ENCODE measurements at places on chromosomes 12 and 14.

DNA sequence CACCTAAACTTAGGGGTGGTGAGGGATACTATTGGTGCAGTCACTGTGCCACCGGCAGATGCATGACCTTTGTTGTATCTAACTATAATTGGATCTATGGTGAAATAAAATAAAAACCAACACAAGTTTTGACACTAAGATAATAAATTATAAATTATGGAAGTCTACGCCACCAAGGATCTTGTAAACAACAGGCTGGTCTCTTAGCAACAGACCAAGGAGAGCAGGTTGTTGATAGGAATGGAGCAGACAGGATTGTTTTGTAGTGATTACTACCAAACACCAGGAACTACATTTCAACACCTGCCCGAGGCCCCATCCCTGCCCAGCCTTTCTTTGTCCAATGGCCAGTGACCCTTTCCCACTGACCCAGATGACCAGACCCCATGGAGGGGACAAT is 1178.0 kb downstream of the VRK1 start:
- no peak for DNase-seq

GRCh38 chr12:132139912-132140311 is 4.2 kb downstream of the DDX51 start:
- DNase-seq, result peak; percentile 62

DNA sequence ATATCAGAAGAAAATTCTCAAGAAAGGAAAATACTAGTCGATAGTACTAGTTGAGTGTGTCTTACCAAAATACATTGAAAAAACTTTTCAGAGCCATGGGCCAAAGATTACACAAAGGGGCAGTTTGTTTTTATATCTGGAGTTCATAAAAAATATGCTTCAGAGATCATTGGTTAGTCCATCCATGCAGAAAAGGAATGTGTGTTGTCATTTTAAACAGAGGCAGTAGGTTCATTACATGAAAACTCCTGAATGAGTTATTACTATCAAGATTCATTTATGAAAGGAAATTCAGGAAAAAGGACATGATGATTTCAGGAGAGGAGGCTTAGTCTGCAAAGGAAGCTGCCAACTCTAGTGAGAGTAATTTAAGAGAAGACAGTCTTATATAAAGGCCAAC is 354.8 kb downstream of the AEBP2 start:
- DNase-seq, result no peak

GRCh38 chr12:9169979-9170634 is 38.1 kb downstream of the PZP start:
- DNase-seq, result no peak

GRCh38 chr12:49212572-49212971 is 23.7 kb upstream of the TUBA1A start:
- DNase-seq, result no peak

- no peak for DNase-seq
Observed at GRCh38 chr14:97523936-97524335, 726.8 kb downstream of the VRK1 start.

- DNase-seq, result peak; percentile 73
Observed at GRCh38 chr14:24013654-24014514, 25.2 kb downstream of the DHRS4L2 start.

DNA sequence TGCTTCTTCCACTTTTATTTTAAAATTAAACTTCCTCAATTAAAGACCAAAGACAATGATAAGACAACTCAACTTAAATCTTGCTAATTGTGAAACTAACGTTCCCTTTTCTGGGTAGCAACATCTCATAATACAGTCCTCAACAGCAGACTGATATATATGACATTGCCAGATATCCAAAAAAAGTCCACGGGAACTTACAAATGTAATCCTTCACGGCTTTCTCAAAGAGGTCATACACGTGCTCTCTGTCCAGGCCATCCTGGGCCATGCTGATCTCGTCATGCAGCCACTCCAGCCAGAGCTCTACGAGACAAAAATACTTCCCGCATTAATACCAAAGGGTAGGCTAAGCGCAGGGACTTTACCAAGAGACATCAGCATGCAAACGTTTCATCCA is 13.3 kb downstream of the SART3 start:
- DNase-seq, result no peak

DNA sequence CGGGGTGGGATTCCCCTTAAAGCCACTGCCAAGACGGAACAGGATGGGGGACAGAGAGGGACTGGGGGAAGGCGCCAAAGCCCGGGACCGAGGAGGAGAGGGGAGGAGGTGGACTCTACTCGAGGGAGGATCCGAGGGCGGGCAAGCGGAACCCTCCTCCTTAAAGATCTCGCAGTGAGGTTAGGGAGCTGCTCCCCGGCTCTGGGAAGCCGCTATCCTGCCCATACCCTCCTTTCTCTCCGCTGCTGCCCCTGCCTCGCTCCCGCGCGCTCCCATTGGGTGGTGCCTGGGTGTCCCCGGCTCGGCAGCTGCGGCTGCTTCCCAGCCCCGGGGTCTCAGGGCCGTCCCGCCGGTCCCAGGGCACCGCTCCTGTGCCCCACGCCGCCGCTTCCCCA is 16.4 kb downstream of the KRT18 start:
- no peak for DNase-seq

DNA sequence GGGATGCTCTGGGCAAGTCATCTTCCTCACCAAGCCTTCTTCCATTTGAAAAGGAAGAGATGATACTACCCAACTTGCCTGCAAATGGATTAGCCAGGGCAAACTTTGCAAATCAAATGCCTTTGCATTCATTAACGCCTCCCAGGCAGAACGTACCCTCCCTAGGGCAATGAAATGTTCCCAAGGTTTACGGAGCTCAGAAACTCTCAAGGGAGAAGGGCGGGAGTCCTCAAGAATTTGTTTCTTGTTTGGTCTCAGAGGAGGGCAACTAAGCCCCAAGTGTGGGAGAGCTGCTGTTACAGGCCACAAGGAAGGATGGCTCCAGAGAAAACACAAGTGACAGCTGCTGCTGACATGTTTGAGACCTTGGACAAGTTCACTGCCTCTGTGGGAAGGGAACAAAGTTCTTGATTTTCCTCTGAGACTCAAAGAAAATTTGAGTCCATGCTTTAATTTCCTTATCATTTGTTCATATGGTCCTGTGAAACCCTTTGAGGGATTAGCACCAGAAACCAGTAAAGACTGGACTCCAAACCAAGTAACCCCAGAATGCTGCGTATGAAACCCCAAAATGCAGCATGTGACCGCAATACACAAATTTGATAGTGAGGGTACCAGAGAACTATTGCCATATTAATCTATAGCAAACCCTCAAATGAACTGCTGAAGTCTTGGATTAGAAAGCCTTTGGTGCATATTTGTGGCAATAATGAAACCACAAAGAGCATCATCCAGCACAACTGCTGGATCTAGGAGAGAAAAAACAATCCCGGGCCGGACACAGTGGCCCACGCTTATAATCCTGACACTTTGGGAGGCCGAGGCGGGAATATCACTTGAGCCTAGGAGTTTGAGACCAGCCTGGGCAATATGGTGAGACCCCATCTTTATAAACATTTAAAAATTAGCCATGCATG is 22.9 kb downstream of the SPTB start:
- no peak for DNase-seq

DNA sequence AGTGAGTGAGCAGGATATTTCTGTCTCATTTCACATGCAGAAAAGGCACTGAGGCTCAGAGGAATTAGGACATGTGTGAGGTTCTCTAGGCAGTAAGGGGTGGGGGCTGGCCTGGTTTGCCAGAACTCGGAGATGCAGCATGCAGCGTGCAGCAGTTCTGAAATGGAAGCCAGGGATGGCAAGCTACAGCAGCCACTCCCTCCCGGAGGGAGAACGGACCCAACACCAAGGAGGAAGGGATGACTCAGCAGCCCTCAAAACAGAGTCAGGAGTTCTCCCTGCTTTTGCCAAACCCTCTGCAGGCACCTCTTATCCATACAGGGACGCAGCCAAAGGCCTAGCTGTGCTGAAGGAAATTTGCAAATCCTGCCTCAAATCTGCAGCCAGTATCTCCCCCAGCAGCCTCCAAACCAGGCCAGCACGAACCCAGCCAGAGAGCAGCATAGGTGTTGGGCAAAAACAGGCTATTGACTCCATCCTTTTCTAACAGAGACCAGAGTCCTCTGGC is 10.3 kb upstream of the SERPINA3 start:
- DNase-seq, result no peak

DNA sequence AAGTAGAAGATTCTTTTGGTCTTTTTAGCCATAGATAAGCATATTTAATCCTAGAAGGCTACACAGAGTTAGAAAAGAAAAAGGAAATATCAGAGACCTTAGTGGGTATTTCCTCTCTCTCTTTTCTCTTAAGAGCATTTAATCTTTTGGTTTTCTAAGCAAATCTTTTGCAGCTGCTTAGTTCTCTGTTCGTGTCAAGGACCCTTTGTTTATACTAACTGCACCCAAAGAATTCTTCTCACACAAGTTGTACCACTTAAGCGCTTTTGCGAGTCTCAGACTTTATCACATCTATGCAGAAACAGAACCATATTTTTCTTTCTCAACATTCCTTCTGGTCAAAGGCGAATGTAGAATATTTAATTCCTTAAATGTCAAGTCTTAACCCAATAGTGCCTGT is 17.9 kb upstream of the NID2 start:
- DNase-seq, result no peak

GRCh38 chr12:61524851-61525250 is 735.4 kb upstream of the USP15 start:
- DNase-seq, result no peak

- DNase-seq, result no peak
Observed at GRCh38 chr14:63981569-63981968, 128.8 kb downstream of the SYNE2 start.

GRCh38 chr12:96585977-96586376 is 96.6 kb downstream of the CFAP54 start:
- DNase-seq, result no peak

DNA sequence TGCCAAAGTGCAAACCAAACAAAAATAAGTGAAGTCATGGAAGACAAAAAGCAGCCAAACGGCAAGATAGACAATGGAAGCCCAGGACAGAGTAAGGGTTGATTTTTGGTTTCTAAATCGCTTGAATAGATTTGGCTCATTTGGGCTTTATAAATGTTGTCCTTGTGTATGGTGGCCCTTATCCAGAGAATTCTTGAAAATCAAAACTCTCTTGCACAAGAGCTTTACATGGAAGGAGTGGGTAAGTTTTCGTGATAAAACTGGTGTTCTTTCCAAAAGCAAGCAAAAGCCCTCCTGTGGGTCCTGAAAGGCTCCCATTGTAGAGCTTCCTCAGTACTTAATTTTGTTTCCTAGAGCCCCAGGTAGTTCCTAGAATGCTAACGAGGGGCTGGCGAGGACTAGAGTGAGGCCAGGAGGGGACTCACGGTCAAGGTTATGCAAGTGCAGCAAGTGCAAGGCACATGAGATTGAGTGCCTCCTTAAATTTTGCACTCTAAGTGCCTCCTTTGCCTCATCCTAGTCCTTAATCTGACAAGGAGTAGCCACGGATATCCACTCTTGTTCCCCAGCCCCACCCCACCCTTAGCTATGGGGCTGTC is 4.1 kb downstream of the SIX6 start:
- no peak for DNase-seq

DNA sequence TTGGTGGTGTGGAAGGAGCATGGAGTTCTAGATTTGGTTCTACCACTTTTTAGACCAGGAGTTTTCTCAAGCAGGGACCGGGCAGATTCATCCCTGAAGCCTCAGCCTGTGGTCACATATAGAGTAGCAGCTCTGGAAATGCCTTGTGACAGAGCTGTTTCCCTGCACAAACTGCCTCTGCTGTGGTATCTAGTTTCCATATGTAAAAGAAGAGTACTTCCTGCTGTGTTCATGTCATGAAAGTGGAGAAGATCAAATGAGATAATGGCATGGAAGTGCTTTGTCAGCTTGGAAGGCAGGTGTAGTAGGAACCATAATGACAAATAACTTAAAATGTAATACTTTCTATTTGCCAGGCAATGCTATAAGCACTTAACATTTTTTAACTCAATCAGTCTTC is 26.1 kb downstream of the OTUB2 start:
- DNase-seq, result no peak

- no peak for DNase-seq
Observed at GRCh38 chr12:56242986-56243385, 13.1 kb downstream of the SLC39A5 start.

DNA sequence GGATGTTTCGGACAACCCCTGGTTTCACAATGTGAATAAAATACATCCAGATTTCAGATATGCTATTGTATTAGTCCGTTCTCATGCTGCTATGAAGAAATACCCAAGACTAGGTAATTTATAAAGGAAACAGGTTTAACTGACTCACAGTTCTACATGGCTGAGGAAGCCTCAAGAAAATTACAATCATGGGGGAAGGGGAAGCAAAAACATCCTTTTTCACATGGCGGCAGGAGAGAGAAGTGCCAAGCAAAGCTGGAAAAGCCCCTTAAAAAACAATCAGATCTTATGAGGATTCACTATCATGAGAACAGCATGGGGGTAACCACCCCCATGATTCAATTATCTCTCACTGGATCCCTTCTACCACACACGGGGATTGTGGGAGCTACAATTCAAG is 451.7 kb downstream of the MDGA2 start:
- no peak for DNase-seq

DNA sequence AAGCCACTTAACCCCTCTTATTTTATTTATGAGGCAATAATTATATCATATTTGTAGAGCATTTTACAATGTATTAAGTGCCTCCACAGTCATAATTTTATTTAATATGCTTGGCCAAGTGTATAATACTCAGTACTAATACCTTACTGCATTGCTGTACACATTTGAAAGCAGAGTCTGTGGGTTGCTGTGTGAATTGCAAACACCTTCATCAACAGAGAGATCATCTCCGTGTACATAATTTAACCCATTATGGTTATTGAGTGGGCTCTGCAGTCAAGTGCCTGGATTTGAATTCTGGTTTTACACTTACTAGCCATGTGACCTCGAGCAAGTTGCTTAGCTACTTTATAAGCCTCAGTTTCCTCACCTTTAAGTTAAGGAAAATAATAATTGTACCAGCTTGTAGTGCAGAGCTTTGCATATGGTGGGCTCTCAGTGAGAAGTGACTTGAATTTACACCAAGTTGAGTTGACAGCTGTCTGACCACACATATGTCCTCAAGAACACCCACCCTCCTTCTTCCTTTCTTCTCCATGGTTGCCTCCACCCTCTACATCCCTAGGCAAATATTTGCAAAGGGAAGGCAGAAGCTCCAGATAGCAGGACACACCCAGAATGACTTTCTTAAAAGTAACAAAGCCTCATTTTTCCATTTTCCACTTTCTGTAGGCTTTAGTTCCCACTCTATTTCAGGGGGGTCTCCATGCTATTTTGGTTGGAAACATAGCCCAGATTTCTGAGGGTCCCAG is 12.3 kb downstream of the CRACR2A start:
- no peak for DNase-seq

DNA sequence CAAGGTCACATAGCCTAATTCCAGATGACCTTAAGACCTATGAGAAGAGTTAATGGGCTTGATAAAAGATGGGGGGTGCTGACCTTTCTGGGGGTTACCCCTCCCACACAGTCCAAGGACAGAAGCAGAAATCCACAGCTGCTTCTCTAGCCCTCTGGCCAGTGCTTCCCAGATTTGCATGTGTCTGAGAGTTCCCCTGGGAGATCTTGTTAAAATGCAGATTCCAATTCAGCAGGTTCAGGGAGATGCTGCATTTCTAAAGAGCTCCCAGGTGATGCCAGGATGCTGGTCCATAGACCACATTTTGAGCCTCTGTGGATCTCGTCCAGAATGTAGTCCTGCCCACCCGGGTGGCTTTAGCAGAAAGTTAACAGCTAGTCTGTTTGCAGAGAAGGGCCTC is 82.1 kb downstream of the WSCD2 start:
- no peak for DNase-seq
